ENCODE measurements at places on chromosomes 7 and 10.

GRCh38 chr10:123607386-123607785, 58.8 kb upstream of the GPR26 start:
- no peak for DNase-seq

DNA sequence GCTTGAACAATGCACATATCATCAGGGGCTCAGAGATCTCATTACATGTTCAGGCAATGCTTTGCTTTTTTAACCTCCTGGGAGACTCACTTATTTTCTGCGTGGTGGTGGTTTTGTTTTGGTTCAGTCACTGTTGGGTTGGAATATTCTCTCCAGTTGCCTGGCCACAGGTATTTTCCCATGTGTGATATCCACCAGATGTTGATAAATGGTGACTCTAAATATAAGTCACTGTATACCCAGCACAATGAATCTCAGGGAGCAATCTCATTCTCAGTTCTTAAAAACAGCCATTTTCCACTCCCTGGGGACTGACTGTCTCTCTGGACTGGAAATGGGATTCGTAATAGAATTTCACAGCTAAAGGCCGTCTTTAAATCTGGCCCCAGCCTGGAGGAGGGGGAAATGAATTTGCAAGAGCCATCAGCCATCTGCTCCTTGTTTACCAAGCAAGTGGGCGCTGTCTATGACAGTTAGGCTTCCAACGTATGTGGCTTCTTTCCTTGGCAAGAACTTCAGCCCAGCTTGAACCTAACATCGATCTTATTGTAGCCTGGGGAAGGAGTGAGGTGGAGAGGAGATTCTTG, 1106.2 kb downstream of the NRG3 start:
- DNase-seq, result no peak

- no peak for DNase-seq
These were observed 5.0 kb downstream of the COL26A1 start for GRCh38 chr7:101367676-101368075.

- no peak for DNase-seq
These were observed 665.3 kb upstream of the IGFBP3 start for GRCh38 chr7:46586406-46586805.

GRCh38 chr7:155980841-155981240, 168.6 kb upstream of the SHH start:
- no peak for DNase-seq

DNA sequence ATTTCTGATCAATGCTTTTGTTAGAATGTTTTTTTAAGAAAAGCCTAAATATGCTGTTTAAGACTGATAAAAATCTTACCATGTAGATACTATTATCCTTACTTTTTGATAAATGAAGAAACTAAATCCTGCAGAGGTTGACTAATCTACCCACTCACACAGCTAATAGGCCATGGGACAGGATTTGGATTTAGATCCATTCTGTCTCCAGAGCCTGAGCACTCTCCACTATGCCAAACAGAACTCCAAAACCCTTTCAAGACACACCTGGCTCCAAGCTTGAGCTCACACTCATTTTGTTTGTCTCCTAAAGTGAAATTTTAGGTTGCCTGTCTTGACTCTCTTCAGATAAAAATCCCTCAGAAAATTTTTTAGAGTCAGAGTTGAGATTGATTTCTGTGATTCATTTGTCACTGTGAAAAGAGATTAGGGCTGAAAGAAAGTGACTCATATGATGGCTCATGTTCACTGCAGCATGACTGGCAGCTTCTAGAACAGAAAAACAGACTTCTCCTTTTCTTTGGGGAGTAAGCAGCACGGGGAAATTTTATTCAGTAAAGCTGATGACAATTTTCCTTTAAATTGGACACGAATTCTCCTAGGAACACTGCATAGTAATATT, 132.3 kb upstream of the POT1 start:
- DNase-seq, result no peak

GRCh38 chr10:32951111-32951510, 6.9 kb downstream of the ITGB1 start:
- no peak for DNase-seq

DNA sequence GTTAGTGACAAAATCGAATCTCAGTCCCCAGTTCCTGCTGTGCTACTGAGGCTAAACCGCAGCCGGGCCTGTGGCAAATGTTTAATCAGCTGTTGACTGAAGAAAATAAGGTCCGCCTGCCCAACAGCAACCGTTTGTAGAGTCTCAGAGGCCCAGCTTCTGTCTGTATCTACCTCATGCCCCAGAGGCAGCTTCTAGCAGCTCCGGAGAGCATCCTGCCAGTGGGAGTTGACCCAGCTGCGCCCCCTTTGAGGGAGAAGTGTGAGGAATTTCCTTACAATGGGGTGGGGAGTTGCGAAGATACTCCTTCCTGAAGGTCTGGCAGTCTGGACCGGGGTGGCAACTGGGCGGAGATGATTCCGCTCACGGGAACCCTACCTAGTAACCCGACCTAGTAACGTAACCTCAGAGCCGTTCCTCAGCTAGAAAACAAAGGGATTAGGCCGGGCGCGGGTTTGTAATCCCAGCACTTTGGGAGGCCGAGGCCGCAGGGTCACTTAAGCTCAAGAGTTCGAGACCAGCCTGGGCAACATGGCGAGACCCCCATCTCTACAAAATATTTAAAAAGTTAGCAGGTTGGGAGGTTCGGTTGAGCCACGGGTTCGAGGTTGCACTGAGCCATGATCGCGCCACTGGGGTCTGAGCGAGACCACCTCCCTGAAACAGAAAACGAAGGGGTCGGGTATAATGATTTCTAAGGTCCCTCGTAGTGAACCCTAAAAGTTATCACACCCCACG, 846 bp upstream of the ZNF775 start:
- DNase-seq, result peak; percentile 91

- DNase-seq, result no peak
These were observed 63.3 kb upstream of the GHITM start for GRCh38 chr10:84076047-84076388.

DNA sequence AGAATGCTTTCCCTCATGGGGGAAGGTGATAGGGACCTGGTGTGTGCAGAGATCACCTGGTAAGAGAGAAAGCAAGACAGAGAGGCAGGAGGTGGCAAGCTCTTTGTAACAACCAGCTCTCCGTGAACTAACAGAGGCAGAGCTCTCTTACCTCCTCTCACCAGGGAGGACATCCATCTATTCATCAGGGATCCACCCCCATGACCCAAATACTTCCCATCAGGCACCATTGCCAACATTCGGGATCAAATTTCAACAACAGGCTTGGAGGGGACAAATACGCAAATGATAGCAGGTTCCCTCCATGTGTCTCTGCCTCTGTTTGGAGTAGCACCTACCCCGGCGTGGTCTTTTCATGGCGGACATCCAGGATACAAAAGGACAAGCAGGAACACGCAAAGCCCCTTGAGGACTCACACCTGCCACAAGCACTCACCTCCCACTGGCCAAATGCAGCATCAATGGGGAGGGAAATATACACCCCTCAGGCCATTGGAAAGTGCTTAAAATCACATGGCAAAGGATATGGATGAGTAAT, 431.2 kb upstream of the AUTS2 start:
- no peak for DNase-seq

GRCh38 chr10:98134117-98134430, 383 bp upstream of the R3HCC1L start:
- no peak for DNase-seq

- DNase-seq, result no peak
These were observed 650 bp downstream of the UBE2D1 start for GRCh38 chr10:58335306-58336005.

DNA sequence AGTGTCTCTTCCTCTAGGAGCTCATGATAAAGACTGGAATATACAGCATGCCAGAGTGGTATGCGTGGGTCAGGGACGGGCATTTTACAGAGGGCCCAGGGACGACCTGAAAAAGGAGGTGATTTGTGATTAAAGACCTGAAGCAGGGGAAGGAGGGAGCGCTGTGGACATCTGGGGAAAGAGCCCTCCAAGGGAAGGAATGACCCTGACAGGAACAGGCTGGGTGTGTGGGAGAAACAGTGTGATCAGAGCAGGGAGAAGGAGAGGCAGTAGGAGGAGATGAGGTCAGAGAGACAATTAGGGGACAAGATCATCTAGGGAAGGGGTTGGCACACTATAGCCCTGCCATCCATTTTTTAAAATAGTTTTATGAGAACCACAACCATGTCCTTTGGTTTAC, 3.4 kb upstream of the RASSF4 start:
- no peak for DNase-seq

GRCh38 chr7:17942231-17942630, 1.9 kb upstream of the SNX13 start:
- DNase-seq, result no peak

DNA sequence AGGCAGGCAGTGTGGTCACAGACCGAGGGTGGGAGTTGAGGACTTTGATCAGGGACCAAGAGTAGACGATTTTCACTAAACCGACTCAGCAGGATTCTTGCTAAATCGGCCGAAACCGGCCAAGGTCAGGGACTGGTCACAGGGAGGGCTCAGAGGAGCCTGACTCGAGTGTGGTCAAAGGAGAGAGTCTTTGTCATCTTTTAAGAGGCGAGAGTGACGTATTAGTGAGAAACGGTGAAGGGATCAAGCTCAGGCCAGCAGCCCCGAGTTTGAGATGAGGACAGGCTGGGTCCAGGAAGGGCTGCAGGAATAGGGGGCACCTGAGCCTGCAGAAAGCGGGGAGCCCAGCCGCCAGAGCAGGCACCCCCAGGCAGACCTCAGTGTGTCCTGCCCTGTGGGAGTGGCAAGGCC, 41.6 kb upstream of the FAM20C start:
- DNase-seq, result peak; percentile 92

DNA sequence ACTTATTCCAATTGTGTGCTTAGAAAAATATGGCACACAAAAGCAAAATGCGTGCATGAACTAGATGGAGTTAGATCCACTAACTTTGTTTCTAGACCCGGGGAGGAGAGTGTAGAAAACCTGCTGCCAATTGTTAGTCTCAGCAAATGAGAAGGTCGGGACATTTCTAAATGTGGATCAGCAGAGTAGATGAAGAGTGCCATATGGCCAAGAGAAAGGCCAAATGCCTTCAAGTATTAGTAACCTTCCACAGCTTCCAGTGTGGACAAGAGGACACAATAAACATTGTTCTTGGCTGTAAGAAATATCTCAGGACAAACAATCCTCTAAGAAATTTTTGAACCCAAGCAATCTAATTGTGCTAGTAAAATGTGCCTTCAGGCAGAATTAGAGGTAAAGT, 690.3 kb downstream of the REEP3 start:
- DNase-seq, result no peak

- no peak for DNase-seq
These were observed 299.2 kb upstream of the LRGUK start for GRCh38 chr7:133827707-133828623.

DNA sequence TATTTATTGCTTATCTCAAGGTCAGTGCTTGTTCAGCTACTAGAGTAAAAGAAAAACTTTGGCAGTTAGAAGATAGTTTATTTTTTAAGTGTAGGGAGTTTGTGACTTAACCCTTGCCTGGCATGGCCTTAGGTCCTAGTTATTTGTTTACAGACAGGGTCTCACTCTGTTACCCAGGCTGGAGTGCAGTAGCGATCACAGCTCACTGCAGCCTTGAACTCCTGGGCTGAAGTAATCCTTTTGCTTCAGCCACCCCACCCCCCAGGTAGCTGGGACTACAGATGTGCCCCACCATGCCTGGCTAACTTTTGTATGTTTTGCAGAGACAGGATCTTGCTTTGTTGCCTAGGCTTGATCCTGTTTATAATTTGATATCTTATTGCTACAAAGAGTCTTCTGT, 4.2 kb downstream of the ANLN start:
- DNase-seq, result peak; percentile 44

DNA sequence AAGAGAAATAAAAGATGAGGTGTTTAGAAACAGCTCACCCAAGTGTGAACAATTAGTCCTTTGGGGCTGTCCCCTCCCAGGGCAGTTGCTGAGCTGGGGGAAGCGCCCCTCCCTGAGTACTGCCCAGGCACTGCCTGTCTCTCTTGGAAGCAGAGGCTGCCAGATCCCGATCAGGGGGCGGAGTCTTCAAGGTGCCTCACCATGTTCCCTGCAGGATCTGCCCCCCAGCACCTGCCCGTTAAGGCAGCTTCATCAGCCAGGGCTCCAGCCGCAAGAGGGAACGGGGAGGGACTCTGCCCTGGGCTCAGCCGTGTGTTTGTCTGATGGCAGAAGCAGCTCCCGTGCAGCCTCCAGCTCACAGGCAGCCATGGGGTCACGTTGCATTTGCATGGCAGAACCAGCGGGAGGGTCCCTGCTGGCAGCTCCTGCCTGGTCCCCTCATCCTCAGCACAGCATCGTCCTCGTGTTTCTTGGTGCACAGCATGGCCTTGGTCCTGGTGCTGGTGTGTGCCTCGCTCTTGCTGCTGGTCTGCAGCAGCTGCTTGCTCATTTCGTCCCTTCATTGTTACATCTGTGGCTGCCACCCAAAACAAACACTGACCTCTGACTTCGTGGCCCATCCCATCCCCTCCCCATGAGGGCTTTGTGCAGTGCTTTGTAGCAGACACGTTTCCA, 10.7 kb upstream of the DPYSL4 start:
- DNase-seq, result no peak

DNA sequence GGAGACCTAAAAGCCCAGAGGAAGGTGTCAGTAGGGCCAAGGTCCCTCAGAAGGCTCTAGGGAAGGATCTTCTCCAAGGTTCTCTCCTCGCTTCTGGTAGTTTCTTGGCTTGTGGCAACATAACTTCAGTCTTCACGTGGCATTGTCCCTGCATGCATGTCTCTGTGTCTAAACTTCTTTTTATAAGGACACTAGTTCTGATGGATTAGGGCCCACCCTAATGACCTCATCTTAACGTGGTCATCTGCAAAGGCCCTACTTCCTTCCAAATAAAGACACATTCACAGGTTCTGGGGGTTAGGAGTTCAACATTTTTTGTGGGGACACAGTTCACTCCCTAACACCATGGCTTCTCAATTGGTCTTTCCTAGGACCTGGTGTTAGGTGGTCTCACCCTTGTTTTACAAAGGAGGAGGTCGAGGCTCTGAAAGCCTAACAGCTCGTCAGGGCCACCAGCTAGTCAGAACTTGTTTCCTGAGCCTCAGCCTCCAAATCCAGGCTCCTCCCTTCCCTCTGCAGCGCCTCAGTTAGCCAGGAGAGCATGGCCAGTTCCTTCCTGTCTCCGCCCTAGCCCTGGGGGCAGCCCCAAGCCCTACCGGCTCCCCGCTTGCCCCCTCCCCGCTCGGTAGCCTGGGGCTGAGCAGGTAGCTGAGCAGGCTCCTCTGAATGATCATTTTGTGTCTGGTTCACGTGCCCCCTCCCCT, 109.7 kb upstream of the PPIF start:
- peak; percentile 38 for DNase-seq

DNA sequence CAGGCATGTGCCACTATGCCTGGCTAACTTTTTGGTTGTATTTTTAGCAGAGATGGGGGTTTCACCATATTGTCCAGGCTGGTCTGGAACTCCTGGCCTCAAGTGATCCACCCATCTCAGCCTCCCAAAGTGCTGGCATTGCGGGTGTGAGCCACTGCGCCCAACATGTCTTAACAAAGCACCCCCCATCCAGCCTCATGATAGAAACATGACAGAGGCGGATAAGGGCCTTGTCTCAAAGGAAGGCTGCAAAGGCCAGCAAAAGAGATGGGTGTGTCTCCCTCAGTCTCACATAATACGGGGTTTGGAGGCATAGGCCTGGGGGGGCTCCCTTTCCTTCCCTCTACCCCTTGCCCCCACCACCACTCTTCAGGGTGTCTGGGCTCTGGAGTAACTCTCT, 93.2 kb downstream of the SH3PXD2A start:
- DNase-seq, result no peak

Data from kidney (tissue), 22 donors.